RWPE2 (cell line): ENCODE measurements at places on chromosomes 3 and 15.

DNA sequence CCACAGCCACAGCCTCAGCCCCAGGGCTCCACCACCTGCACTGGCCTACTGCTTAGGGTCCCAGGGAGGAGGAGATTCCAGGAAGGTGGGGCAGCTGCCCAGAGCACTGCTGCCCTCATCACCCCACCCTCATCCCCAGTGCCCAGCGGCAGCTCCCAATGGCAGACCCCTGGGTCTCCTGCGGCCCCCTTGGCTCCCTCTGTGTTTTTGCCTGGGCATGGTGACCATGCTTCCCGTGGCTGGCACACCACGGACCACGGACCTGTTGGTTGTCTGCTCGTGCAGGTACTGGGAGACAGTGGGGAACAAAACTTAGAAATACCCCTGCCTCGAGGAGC lies 2.7 kb downstream of the CHST13 start:
- no peak for DNase-seq

GRCh38 chr3:36751326-36751725 lies 13.0 kb downstream of the DCLK3 start:
- DNase-seq, result no peak

DNA sequence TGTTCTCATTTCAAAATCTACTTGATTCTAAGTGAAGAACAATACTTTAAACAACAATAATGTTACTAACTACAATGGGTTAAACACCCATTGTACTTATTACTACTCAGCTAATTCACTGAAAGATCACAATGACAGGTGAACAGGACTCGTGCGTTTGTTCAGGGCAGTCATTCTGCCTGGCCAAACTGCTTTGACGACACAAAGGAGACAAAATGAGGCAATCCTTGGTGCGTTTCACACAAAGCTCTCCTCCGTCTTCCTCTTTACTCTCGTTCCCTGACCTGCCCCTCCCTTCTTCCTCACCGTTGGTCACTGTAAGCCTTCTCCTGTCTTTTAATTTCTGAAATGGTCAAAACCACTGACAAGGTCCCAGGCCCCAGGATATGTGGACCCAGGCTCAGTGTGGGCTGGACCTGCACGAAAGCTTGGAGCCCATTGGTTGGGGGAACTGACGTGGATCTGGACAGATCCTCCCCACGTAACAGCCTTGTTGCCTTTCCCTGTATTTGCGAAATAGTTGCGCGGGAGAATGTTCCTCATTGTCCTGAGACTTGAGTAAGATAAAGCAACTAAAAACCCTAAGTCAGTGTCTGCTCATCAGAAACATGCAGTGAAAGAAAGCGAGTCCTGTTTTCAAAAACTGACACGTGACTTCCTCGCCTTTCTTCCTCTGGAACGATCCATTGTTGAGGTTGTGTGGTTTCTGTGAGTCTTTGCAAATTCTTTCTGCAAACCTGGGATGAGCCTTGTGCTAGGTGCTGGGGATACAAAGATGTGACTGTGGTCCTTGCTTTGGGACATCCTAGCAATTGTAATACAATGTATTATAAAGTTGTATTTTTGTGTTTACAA lies 147.1 kb upstream of the RGMA start:
- DNase-seq, result no peak

DNA sequence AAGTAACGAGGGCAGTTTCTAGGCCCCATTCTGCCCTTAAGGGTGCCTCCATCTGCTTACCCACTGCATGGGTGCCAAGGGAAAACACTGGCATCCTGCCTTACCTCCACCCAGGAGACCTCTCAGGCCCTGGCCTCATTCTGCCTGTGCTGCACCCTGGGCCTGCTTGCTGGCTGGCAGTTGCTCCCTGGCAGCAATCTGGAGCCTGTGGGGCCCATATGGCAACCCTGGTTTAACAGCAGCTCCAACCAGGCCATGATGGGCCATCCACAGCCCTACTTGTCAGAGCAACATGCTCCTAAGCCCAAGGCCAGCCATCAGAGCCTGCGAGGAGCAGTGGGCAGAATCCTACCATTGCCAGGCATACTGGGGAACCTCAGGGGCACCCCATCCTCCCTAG lies 3.7 kb downstream of the C3orf18 start:
- DNase-seq, result no peak

- no peak for DNase-seq
These were observed 251.3 kb upstream of the HES1 start for GRCh38 chr3:193884652-193885051.

GRCh38 chr15:72856549-72857040 lies 73.0 kb upstream of the ADPGK start:
- DNase-seq, result no peak
